AG08395 (cell line): ENCODE measurements at places on chromosomes 7 and 10.

DNA sequence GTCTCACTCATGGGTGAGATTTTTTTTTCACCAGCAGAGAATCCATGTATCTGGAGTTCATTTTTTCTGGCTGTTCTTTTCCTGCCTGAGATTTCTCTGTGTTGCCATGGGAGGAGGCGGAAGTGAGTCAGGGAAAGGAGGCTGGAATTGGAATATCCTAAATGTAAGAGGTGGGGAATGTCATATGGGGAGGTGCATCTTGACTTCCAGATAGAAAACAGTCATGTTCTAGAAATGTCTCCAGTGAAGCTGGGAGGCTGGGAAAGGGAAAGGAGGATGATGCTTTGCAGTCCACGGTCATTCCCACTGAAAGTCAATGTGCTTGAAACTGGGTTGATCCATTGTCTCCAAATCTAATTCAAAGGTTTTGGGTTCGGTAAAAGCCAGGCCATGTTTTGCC, 39.7 kb upstream of the HPS1 start:
- peak; percentile 87 for DNase-seq

GRCh38 chr7:30436046-30436445, 42.5 kb downstream of the NOD1 start:
- DNase-seq = no peak

GRCh38 chr7:92110857-92111256, 23.4 kb downstream of the CYP51A1 start:
- no peak for DNase-seq

DNA sequence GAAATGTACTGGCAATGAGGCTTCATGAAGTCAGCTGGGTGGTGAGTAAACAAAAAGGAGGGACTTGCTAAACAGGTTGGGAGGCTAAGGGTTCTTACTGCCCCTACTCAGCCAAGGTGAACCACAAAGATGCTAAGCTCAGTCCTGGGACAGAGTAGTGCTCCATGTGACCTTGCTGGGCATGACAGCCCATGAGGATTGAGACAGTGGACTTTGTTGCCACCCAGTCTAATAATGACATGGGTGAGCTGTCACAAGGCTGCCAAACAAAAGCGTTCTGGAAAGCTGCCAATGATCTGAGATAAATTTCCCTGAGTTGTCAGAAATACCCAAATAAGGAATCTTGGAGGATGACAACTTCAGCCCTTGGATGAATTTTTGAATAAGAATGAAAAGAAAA, 75.2 kb downstream of the CLEC2L start:
- no peak for DNase-seq

GRCh38 chr7:137475966-137476365, 132.4 kb upstream of the PTN start:
- DNase-seq = peak; percentile 24

DNA sequence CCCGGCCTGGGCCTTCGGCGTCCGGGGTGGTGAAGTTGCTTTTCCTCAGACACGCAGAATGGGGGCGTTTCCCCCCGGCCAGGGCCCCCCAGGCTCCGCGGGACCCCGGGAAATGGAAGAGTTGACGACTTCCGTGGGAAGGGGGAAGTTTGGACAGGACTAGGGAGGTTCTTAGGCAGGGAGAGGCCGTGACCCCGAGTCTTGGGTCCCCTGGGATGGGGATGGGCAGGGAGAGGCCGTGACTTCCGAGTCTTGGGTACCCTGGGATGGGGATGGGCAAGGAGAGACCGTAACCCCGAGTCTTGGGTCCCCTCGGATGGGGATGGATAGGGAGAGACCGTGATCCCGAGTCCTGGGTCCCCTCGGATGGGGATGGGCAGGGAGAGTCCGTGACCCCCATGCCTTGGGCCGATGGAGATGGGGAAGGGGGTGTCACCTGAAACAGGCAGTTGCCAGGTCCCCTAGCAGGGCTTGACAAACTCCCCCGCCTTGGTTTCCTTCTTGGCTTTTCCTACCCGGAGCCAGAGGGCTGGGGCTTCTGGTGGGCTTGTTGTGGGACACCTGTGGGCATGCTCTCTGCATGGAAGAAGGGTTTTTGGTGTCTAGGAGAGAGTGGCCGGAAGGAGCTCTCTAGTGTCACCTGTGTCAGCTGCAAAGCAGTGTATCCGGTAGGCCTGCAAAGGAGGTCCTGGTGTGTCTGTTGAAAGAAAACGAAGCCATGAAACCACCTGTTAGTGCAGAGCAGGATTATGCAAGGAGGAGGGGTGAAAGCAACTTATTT, 1.1 kb downstream of the TRRAP start:
- DNase-seq = no peak
